8988T (cell line): ENCODE measurements at places on chromosomes 13 and 19.
A peak's percentile ranks its signal among the peaks of the same experiment; 100 is the strongest.

DNA sequence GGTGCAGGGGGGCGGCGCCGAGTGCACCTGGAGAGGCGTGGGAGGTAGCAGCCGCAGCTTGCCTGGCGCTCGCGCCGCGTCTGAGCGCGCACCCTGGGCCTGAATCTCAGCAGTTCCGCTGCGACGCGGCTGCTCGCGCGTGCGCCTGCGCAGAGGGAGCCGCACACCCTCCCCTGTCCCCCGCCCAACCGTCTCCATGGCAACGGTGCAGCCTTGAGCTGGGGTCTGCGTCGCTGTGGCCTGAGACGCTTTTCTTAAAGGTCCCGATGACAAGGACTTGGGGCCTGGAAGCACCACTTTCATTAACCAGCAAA lies at the start of gene PNMA8B:
Gene PNMA8B, minus strand, starts transcription at position 82 of the 314 bp plus-strand sequence. CDS start 402 bp downstream, outside the sequence.
- no peak for DNase-seq

DNA sequence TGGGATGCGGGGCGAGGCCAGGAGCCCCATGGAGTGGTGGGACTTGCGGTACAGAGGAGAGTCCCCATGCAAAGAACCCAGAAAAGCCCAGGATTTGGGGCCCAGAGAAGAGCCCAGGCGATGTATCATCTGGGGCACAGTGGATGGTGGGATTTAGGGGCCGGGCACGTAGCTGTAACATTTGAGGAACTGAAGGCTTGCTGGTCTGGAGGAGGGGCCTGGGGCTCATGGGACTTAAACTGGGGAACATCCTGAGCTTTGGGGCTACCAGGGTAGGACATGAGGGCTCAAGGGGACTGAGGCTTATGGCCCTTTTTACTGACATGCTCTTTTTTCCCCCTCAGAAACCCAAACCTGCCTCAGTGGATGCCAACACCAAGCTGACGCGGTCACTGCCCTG lies 13.5 kb downstream of the MED25 start:
- no peak for DNase-seq

DNA sequence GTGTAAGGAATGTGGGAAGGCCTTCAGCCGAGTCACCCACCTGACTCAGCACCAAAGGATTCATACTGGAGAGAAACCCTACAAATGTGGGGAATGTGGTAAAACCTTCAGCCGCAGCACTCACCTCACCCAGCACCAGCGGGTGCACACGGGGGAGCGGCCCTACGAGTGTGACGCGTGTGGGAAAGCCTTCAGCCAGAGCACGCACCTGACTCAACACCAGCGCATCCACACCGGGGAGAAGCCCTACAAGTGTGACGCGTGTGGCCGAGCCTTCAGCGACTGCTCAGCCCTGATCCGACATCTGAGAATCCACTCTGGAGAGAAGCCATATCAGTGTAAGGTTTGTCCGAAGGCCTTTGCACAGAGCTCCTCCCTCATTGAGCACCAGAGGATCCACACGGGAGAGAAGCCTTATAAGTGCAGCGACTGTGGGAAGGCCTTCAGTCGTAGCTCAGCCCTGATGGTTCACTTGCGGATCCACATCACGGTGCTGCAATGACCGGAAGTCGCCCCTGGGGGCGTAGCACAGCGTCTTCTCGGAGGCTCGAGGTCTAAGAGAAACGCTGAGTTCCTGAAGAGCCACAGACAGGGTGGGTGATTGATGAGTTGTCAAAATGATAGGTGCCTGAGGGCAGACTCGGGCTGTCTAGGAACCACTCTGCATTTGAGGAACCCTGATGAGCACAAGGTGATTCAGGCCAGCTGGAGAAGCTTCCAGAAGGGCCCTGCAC lies 12.2 kb downstream of the ZSCAN22 start:
- no peak for DNase-seq

DNA sequence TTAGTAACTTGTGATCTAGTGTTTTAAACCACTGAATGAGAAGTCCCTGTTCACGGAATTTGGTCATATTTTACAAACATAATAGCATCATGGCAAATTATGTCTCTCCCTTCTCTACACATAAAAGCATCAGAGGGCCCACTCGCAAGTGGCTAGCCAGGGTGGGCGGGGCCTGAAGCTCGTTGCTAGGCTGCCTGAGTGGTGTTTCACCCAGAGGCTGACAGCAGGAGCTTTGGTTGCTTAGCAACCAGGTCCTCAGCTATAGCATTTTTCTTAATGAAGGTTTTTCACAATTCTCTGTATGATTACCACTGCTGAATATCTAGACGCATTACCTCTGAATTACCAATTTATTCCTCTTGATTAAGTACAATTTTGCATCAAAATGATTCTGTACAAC lies 126.5 kb downstream of the NALCN start:
- DNase-seq, result no peak

- no peak for DNase-seq
Measured at GRCh38 chr13:93861818-93862217, 617.7 kb downstream of the DCT start.

GRCh38 chr13:41311406-41312175 lies 524 bp downstream of the NAA16 start:
- no peak for DNase-seq

DNA sequence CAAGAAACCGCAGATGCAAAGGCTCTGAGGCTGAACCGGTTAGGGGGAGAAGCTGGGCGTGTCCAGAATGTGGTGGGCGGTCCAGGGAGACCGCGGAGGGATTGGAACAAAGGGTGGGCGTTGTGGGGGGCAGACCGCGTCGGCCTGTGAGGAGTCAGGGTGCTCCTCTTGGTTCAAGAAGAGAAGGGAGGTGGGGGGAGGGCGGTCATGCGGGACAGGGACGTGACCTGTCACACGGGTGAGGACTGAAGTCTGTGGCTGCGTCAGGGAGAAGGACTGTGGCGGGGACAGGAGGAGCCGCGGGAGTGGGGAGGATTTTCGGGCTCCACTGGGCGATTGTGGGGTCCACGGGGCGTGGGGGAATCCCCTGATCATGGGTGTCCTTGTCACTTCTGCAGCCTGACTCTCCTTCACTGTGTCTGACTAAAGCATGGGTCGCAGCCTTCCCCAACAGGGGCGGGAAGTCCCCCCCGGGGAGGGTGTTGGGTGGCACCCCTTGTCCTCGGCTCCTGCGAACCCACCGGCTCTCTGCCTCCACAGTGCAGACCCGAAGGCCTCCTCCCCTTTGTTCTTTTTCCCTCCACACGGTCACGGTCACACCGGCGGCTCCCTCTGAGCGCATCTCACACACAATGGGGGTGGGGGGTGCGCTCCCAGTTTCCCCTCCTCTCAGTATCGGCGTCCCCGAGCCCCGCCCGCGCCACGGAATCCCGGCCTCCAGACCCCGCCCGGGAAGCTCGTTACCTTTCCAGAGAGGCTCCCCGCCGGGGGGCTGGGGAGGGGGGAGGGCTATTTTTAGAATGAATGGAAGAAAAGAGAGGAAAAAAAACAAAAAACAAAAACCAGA lies 16.4 kb upstream of the KCNN1 start:
- peak; percentile 77 for DNase-seq

- DNase-seq, result no peak
Measured at GRCh38 chr19:10920288-10920655, 8.2 kb downstream of the YIPF2 start.

GRCh38 chr19:28610731-28611130 lies 602.2 kb downstream of the UQCRFS1 start:
- DNase-seq, result no peak

DNA sequence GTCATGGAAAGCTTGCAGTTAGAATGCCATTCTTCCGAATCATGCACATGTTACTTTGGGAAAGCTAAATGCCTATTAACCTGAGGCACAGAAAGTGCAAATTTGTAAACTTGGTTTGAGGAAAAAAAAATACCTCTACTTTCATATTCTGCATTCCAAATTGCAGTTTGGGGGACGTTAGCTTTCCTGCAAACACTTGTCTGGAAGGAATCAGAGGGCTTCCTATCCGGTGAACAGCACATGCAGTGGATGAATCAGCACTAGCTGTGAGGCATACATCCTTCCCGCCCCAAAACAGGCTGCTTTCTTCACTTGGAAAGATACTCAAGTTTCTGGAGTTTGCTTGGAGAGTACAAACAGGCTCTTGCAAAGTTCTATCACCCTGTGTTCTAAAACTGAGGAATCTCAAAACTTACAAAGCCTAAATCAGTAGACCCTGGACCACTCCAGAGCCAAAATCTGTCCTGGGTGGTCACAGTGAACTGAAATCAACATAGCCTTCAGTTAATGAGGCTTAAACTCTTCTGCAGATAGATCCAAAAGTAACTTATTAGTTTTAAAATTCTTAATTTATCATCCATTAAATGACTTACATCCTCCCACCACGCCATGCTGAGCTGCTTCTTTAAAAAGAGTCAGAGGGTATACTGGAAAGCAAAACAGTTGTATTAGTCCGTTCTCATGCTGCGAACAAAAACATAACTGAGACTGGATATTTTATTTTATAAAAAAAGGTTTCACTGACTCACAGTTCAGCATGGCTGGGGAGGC lies 802.3 kb upstream of the ARGLU1 start:
- DNase-seq, result no peak

DNA sequence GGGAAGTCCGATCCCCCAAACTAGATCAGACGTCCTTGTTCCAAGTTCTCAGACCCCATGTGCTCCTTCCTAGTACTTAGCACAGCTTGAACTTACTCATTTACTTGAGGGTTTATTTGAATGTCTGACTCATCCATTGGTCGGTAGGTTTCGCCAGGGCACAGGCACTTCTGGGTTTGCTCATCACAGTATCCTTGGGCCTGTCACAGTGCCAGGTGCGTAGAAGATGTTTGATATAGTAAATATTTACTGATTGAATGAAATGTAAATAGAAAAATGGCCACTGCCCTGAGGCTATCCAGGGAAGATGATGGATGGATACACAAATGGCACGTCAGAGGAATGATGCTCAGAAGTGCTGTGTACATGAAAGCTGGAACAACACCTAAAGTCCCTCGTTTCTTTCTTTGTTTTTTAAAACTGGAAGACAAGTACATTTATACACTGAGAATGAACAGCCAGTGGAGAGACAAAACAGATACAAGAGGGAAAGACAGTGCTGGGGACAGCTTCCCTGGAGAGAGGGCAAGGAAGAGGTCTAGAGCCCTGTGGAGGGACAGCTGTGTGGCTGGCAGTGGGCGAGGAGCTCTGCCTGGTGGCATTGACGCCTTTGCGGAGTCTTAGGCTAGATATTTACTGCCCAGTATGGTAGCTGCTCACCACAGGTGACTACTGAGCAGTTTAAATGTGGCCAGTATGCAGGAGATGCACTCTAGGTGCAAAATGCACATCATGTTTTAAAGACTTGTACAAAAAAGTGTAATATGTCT lies 31.2 kb upstream of the KL start:
- no peak for DNase-seq

DNA sequence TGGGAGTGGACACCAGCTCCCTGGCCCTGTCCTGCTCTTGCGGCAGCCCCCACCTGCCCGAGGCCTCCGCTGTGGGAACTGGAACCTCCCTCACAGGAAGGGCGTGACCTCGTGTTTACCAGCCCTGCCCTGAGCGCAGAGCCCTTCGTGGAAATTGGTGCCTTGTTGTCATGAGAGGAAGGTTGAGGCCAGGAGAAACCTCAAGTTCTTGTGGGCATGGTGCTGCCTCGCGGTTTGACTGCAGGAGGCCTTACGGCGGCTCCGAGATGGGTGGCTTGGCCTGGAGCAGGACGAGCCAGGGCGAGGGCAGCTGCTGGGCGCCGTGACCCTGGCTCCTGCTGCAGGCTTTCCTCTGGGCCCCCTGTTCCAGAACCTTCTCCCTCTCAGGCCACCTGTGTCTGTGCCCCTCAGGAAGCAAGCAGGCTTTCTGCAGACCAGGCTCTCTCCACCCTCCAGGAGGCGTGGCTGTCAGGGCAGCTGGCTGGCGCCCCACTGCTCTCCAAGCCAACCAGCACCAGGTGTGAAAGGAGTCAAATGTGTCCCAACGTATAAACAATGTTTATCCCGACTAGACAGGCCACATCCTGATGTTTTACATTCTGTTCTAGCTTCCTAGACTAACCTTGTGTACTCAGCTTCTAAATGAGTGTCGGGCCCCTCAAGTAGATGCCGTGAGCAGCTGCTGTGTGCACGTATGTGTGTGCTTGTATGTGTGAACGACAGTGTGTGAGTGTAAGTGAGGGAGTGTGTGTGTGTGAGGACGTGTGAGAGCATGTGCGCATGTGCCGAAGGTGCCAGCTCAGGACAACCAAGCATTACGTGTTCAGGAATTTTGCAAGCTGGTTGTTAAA lies 10.4 kb upstream of the RASA3 start:
- no peak for DNase-seq

DNA sequence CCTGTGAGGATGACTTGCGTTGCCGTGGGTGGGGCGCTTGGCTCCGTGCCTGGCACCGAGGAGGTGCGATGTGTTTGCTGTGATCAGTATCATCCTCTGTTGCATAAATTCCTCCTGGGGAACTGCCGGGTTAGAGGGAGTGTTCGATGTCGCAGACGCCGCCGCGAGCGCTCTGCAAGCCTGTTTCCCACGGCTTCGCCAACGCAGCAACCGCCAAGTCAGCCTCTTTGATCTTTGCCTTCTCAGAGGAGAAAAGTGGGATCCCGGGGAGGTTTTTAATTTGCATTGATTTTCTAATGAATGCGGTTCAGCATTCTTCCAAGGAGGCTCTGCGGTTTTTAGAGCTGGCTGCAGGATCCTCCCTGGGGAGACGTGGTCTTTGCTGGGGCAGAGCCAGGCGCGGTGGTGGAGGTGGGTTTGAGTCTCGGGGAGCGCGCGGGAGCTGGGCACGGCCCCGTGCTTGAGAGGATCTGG lies 7.6 kb downstream of the GPR32 start:
- DNase-seq, result no peak

DNA sequence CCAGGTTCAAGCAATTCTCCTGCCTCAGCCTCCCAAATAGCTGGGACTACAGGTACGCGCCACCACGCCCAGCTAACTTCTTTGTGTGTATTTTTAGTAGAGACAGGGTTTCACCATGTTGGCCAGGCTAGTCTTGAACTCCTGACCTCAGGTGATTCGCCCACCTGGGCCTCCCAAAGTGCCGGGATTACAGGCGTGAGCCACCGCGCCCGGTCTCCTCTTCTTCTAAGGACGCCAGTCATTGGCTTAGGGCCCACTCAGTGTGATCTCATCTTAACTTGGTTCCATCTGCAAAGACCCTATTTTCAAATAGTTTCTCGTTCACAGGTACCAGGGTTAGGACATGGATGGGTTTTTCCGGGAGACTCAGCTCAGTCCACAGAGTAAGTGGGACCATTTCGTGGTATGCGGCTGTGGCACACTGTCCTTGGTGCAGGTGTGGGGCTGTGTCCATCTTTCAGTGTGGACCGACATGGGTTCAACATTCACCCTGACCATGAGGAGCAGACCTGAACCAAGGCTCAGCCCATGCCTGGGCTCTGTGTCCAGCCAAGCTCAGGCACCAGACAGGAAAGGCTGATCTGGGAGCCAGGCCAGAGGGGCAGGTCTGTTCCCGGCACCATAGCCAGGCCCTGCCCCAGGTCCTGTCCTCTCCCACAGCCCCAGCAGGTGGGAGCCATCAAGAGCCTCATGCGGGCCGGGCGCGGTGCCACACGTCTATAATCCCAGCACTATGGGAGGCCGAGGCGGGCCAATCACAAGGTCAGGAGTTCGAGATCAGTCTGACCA lies 2.8 kb upstream of the MKNK2 start:
- DNase-seq, result no peak
